CD8-positive, alpha-beta memory T cell (primary cell): ENCODE measurements at places on chromosomes 4 and X.

DNA sequence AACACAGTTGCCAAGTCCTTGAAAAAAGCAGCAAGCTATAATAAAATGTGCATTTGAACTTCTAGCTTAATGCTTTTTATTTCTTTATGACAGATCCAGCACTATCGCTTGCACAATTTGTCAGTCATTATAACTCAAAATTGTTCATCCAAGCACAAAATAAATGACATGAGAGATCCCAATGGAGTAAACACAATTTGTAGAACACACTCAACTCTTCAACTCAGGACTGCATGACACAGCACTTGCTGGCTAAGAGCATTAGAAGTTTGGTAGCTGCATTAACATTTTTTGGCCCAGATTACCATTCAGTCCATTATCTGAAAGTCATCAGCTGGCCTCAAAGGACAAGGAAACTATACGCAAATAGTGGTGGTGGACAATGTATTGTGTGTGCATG, 530.1 kb downstream of the INPP4B start:
- no peak for DNase-seq

DNA sequence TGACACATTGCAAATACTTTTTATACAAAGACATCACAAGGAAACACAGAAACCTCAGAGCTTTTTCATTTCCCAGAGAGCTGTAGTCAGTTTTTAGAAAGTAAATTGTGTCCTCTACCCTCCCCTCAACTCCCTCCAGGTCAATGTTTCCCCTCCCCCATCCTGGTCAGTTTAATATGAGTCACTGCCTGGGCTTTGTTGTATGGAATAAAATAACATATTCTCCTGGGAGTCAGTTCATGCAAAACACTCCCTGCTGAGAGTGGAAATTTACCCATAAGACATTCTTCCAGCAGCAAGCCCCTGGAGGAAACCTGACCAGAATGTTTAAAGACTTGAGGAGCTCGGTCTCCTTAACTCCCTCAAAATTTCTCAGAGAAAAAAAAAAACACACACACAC, 270.1 kb upstream of the LDB2 start:
- no peak for DNase-seq

DNA sequence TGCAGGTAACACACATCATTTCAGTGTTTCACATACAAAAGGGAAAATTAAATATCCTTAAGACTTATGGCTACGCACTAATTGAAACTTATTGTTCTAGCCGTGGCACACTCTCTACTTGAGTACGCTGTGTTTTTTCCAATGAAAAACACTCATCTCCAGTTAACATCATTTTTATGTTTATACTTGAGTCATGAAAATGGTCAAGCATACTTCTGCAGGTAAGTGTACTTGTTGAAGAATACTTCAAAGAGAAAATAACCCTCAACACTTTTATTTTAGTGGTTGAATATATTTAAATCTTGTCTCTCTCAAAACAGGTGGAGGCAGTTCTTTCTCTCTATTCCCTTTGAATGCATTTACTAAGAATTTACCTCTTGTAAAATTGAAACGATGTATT, 538.7 kb upstream of the PCDH7 start:
- DNase-seq, result no peak

DNA sequence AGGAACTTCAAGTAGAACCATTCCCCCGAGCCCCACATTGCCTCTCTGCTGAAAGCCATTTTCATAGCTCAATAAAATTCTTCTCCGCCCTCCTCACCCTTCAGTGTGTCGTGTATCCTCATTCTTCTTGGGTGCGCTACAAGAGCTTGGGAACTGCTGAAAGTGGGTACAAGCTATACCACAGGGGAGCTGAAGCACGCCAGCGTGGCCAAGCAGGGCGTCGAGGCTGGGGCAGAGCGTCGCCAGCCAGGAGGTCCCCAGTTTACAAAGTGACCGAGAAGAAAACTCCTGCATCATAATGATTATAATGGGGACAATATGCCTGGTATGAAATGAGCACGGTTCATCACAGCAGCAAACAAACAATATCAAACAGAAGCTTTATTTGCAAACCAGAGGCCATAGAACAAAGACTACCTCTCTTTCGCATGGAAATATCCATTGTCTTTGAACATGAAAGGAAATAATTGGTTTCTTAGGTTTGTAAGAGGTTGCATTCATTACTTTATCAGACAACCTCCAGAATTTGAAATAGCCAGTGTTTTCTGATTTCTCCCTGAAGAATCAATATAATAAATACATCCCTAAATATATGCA, 34.3 kb downstream of the RELL1 start:
- no peak for DNase-seq
